BJ (cell line): ENCODE measurements at places on chromosomes 6 and 20.

- DNase-seq, result no peak
Measured at GRCh38 chr6:136783495-136784270, 8.6 kb downstream of the MAP3K5 start.

- no peak for DNase-seq
Measured at GRCh38 chr20:54477191-54477955, 2.0 kb downstream of the DOK5 start.

DNA sequence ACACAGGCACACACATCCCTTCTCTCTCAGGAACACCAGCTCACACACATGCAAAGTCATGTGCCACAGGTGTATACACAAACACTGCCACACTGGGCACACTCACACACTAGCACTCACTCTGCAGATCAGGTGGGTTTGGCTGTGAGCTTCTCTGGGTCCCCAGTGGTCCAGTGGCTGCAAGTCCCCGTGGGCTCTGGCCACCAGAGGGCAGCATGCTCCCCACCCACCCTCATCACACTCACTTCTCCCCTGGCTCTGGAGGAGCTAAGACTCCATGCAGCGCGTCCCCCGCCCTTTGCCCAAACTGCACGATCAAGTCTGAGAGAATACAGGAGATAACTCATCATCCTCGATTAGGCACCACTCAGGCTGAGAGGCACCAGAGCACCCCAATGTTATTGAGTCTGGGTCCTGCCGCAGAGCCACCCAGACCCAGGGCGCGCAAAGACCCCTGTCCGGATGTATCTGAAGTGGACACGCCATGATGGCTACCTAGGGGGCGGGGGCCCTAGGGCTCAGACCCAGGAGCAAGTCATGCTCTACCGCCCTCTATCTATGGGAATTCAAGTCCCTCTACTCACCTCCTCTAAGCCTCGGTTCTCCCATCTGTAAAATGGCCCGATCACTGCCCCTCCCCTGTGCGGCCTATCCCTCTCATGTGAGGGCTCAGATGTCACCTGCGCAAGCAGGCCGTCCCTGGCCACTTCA is 90.5 kb downstream of the GRM4 start:
- no peak for DNase-seq

DNA sequence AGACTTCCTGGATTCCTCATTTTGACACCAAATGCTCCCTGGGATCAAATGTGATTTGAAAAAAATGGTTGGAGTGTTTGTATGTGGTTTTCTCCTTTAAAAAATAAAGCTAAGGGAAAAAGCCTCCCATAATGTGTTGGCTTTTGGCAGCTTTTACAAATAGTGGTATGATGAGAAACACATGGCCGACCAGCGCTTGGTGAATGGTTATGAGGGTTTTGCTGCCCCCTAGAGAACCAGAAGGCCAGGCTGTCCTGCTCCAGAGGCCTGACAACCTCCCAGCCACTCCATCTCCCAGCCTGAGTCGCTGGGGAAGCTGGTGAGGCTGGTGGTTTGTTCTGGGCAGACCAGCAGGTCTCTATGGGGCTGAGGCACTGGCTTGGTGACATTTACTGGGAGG is 69.3 kb downstream of the CLIC5 start:
- DNase-seq, result peak; percentile 57

DNA sequence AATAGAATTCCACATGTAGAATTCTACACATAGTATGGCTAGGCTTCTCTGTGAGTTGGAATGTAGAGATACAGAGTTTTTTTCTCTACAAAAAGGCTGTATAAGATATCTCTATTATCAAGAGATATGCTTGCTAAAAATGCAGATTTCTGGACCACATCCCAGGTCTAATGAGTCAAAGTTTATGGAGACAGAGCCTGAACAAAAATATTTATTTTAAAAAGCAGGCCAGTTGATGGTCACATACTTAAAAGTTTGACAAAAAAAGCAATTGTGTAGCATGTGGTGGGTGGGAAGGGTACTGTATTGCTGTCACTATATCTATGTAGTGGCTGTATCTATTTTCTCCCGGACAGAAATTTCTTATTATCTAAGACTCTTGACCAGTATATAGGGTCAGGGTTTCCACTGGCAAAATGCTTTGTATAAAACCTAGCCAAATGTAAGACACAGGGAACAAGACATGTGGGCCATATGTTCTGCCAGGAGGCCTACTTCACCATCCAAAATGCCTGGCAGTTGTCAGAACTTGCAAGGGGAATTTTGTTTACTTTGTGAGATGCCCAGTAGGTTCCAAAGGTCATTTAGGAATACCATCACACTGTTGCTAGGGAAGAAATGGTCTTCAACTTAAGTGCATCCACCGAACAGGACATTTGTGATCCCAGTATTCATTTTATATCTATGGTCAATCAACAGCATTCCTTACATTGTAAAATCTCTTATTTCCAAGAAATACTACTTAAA is 60.6 kb downstream of the SHPRH start:
- no peak for DNase-seq

GRCh38 chr6:133610227-133610840 is 278.6 kb upstream of the TCF21 start:
- DNase-seq, result no peak

- no peak for DNase-seq
Measured at GRCh38 chr6:80488190-80488589, 381.7 kb downstream of the BCKDHB start.

- DNase-seq, result no peak
Measured at GRCh38 chr20:4920131-4920530, 81.2 kb downstream of the SLC23A2 start.

GRCh38 chr6:137973201-137973600 is 106.1 kb downstream of the TNFAIP3 start:
- no peak for DNase-seq

- DNase-seq, result no peak
Measured at GRCh38 chr6:83600459-83600858, 88.1 kb downstream of the PRSS35 start.
